Breast epithelium (tissue), 4 donors: ENCODE measurements at places on chromosomes 11 and 22. TPM values are rescaled to one million over a fixed set of nuclear protein-coding genes. Genes with fewer than 3 reads are reported as not detected.
A peak's percentile ranks its signal among the peaks of the same experiment; 100 is the strongest.

GRCh38 chr11:93528757-93529645, 14.2 kb downstream of the SMCO4 start:
- no peak for DNase-seq
- H3K4me1 ChIP-seq = peaks cover 40% of the 10 kb centered on the region
- H3K4me3 ChIP-seq = no peak overlapping the region
- H3K27me3 ChIP-seq = no peaks in the 10 kb centered on the region
- no peaks in the 10 kb centered on the region for H3K36me3 ChIP-seq

- H3K27ac ChIP-seq = no peak overlapping the region
- no peak for DNase-seq
- H3K36me3 ChIP-seq = no peaks in the 10 kb centered on the region
Measured at GRCh38 chr22:47142427-47143046, 380.1 kb downstream of the TBC1D22A start.

DNA sequence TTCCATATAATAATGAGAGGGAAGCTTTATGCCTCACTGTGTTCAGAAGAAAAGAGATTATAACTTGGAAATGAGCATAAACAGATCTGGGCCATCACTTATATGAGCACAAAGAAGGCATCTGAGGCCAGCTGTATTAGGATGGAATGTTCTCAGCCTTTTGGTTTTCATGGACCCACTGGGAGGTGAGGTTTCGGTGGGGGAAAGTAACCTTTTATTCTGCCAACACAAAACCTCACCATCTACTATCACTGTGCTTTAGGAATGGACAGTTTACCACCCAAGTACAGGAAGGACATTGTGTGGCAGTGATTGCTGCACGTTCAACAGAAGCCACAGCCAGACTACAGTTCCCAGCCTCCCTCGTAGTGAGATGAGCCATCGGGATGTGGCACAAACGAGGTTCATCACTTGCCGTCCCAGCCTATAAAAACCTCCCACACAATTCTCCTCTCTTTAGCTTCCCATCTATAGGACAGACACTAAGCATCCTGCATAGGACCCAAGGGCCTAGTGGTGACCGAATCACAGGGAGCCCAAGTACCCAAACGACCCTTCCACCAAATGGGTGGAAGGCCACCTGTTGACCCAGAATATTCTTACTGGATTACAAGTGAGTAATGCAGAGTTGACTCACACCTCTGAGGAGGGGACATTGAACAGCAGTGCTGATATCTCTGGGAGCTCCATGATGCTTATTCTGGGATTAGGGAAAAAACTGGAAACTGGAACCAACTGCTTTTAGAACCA, 121.5 kb upstream of the RAG2 start:
- no peak for DNase-seq
- H3K27me3 ChIP-seq = no peaks in the 10 kb centered on the region
- no peaks in the 10 kb centered on the region for H3K36me3 ChIP-seq

DNA sequence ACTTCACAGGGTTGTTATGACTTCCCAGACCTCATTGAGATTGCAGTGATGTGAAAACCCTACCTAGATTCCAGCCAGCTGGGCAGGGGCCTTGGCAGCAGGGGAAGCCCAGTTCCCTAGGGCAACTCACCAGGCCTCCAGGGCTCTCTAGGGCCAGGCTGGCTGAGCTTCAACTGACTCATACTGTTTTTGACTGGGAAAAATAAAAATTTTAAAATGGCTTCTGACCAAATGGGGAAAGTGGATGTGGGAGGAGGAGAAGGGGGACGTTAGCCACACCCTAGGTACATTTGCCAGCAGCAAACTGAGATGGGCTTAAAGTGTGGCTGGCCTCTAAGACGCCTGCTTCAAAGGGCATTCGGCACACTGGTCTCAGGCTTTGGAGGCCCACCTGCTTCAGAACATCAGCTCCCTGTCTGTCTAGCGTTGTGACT, 39.0 kb downstream of the BMAL1 start:
- peaks cover 24% of the 10 kb centered on the region for H3K4me1 ChIP-seq
- no peak for DNase-seq
- no peak overlapping the region for H3K4me3 ChIP-seq
- H3K27ac ChIP-seq = peak overlapping the region; percentile 50

- DNase-seq = no peak
- H3K27me3 ChIP-seq = no peaks in the 10 kb centered on the region
- peak overlapping the region; percentile 45 for H3K4me3 ChIP-seq
Measured at GRCh38 chr11:114109206-114110090, 49.9 kb downstream of the ZBTB16 start.

GRCh38 chr11:88293931-88294330, 43.6 kb downstream of the CTSC start:
- no peak overlapping the region for H3K27ac ChIP-seq
- no peak overlapping the region for H3K4me3 ChIP-seq
- H3K4me1 ChIP-seq = no peaks in the 10 kb centered on the region
- DNase-seq = no peak

DNA sequence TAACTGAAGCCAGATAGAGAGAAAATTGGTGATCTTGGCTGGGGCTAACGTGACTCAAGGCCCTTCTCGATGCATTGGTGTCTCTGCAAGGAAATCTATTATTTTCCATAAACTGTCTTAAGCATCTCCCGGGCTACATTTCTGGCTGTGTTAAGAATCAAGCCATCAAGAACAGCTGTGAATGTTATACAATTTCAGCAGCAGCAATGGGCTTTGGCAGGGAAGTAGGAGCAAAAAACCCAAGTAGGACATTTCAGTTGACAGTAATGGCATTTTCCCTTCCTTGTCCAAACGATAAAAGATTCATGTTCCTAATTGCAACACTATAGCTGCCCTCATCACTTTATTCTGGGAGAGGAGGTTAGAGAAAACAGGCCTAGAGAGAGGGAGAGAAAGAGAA, 335.0 kb downstream of the CADM1 start:
- no peak overlapping the region for H3K4me3 ChIP-seq
- H3K27ac ChIP-seq = no peak overlapping the region
- DNase-seq = no peak
- H3K36me3 ChIP-seq = no peaks in the 10 kb centered on the region
- H3K27me3 ChIP-seq = no peaks in the 10 kb centered on the region
- no peaks in the 10 kb centered on the region for H3K4me1 ChIP-seq

DNA sequence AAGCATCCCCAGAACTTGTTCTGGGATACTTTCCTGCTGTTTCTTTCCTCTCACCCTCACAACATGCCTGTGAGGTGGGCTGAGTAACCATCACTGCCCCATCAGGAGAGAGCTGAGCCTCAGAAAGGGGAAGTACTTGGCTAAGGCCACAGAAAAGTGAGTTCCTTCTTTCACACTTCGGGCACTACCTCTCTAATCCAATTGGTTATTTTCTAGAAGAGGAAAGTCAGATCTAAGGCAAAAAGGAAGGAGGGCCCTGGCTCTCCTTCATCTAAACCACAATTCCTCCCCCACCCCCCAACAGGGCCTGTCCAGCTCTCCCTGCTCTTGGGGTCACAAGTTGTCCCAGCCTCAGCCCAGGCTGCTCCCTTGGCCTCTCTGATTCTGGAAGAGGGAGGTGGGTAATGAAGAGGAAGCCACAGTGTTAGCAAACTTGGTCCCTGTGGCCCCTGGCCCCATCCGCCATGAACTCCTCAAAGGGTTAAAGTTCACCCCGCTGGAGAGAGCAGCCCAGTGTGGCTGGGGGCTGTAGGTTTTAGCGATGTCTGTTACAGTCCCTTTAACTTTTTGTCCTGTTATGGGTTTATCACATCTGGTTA, 34.0 kb downstream of the SLC22A12 start:
- H3K27ac ChIP-seq = no peak overlapping the region
- no peaks in the 10 kb centered on the region for H3K27me3 ChIP-seq
- no peaks in the 10 kb centered on the region for H3K4me1 ChIP-seq
- H3K36me3 ChIP-seq = no peaks in the 10 kb centered on the region

DNA sequence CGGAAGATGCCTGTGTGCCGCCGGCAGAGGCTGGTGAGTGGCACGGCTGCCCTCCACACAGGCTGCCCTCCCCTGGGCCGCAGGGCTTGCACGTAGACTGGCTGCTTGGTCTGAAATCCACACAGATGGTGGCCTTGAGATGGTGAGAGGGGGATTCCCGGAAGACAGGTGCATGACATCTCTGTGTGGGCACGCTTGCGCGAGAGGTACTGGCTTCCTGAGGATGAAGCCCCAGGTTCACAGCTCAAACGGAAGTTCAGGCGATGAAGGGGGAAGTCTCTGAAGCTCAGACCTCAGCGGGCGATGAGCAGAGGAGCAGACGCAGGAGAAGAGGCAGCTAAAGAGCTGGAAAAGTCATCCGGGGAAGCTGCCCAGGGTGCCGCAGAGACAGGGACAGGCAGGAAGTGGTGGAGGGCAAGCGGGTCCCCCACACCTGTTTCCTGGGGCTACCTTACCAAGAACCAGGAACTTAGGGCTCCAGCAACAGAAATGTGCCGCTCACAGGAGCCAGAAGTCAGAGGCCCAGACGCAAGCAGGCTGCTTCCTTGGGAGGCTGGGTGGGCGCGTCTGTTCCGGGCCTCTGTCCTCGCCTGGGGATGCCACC, 7.2 kb downstream of the CRELD2 start:
- H3K27ac ChIP-seq = no peak overlapping the region
- no peaks in the 10 kb centered on the region for H3K36me3 ChIP-seq
- H3K4me1 ChIP-seq = no peaks in the 10 kb centered on the region
- H3K4me3 ChIP-seq = no peak overlapping the region
- H3K27me3 ChIP-seq = peaks cover 8% of the 10 kb centered on the region

- H3K4me1 ChIP-seq = no peaks in the 10 kb centered on the region
- H3K27ac ChIP-seq = no peak overlapping the region
- no peak for DNase-seq
- H3K36me3 ChIP-seq = no peaks in the 10 kb centered on the region
- H3K27me3 ChIP-seq = no peaks in the 10 kb centered on the region
Measured at GRCh38 chr11:127592371-127592770, 591.8 kb upstream of the KIRREL3 start.

DNA sequence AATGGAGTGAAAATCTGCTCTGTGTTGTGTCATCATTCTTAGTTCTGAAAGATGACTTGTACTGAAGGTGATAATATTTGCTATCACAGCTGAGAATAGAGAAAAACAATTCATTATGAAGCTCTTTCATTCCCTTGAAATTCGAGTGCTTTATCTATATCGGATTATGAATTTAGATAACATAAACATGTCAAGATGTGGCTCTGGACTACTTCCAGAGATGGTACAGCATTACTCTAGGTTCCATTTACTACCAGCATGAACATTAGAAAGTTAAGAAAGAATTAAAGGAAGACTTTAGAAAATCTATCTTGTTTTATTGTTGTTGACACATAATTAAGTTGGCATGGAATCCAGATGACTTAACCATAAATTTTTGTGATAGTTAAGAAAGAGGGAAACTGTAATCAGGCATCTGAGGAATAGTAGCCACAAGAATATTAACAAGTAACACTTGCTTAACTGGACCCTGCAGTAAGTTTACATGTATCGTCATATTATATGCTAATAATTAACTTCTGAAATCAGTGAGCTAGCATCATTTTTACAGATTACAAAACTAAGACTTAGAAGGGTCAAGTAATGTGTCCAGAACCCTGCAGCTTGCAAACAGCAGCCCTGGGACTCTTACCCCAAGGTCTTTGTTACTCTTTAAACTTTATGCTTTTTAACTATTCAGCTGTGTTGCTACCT, 182.6 kb downstream of the DDX10 start:
- H3K4me3 ChIP-seq = no peak overlapping the region
- no peaks in the 10 kb centered on the region for H3K27me3 ChIP-seq
- no peak for DNase-seq
- H3K4me1 ChIP-seq = no peaks in the 10 kb centered on the region

The C22orf39 gene
- 54.4 TPM for total RNA-seq

The CACNA1I gene
- total RNA-seq = 0.32 TPM

The LMO2 gene
- total RNA-seq = 19.5 TPM

The IL17REL gene
- not detected for total RNA-seq

The ARCN1 gene
- total RNA-seq = 94.1 TPM
